ENCODE measurements at places on chromosomes 11 and 22.

- DNase-seq, result no peak
Measured at GRCh38 chr11:45739866-45740265, 65.1 kb upstream of the SLC35C1 start.

- DNase-seq, result peak; percentile 88
Measured at GRCh38 chr11:66363805-66364535, 7.6 kb downstream of the SLC29A2 start.

DNA sequence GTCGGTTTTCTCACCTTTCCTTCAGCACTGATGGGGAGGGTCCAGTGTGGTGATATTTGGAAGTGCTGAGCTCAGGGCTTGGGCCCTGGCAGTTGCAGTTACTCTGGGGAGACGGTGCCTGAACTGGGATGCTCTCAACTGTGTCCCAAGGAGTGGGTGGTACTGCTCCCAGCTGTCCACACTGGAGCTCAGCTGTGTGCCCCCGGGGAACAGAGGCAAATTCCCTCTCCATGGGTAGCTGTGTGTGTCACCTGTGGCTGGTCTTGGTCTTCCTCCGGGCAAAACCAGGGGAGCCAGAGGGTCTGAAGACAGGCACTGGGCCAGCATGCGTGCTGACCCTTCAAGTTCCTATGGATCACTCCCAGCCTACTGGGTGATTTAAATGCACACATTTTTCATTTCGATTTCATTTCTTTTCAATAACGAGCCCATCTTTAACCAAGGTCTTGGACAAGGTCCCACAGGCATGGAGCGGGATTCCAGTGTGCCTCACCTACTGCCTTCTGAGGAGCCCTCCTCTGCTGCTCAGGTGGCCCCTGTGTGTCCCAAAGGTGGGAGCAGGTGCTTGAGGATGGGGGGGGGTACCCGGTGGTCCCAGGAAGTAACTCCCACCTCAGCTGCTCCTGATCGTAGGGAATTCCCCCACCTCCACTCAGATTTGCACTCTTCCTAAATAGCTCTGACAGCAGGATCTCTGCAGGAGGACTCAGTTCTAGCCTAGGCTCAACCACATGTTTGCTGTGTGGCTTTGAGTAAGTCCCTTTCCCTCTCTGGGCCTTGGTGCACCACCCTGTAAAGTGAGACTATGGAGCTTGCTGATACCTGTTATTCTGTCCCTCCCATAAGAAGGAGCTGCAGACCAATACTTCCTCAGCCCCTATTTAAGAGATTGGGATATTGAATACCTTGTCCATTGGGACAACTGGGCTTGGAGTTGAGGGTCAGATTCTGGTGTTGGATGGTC lies 16.8 kb downstream of the PRDM11 start:
- DNase-seq, result no peak

- DNase-seq, result peak; percentile 1
Measured at GRCh38 chr11:16456366-16456765, 100.0 kb upstream of the SOX6 start.

- peak; percentile 15 for DNase-seq
Measured at GRCh38 chr11:97703851-97704250, 1314.0 kb downstream of the JRKL start.

GRCh38 chr11:92269021-92269420 lies 44.4 kb downstream of the FAT3 start:
- DNase-seq, result peak; percentile 96

DNA sequence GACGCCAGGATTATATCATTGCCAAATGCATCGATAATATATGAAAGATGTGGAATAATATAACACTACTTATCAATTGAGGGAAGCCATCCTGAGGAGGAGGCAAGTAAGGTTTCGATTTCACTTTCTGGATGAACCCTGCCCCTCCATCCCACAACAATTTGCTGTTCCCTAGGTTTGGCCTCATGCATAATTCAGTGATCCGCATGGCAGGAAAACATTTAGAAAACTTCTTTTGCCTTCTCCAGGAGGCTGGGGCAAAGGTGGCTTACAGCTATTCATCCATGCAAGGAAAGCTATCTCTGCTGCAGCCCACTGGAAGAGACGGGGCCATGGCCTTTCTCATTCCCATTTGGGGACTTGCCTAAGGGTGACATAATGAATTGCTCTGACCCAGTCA lies 489.4 kb upstream of the CADM1 start:
- DNase-seq, result no peak

- DNase-seq, result no peak
Measured at GRCh38 chr11:36352922-36353321, 56.8 kb downstream of the PRR5L start.

- no peak for DNase-seq
Measured at GRCh38 chr11:26025676-26026075, 306.3 kb upstream of the ANO3 start.

DNA sequence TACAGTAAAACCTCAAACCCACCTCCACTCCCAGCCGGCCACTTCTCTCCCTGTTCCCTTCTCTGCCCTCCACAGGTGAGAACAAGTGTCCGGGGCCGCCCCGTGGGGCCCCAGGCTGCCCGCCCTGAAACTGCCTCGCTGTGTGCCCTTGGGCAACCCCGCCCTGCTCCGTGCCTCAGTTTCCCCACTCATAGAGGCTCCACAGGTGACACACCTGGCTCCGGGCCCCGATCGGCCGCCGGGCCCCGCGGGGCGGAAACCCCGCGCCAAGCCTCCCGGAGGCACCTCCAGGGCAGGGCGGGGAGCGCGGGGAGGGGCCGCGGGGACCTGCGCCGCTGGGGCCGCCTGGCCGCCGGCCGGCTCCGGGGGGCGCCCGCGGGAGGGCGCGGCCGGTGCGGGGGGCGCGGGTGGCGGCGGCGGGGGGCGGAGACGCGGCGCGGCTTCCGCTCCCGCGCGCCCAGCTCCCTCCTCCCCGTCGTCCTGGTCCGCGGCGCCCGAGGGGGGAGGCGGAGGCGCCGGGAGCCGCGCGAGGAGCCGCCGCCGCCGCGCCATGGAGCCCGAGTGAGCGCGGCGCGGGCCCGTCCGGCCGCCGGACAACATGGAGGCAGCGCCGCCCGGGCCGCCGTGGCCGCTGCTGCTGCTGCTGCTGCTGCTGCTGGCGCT lies at the start of gene LRP5:
Gene LRP5, plus strand, starts transcription at position 475 of the 663 bp plus-strand sequence. Its CDS starts 124 bp downstream, at position 599.
- DNase-seq, result no peak

GRCh38 chr11:133711545-133711944 lies 133.8 kb downstream of the SPATA19 start:
- DNase-seq, result peak; percentile 39

DNA sequence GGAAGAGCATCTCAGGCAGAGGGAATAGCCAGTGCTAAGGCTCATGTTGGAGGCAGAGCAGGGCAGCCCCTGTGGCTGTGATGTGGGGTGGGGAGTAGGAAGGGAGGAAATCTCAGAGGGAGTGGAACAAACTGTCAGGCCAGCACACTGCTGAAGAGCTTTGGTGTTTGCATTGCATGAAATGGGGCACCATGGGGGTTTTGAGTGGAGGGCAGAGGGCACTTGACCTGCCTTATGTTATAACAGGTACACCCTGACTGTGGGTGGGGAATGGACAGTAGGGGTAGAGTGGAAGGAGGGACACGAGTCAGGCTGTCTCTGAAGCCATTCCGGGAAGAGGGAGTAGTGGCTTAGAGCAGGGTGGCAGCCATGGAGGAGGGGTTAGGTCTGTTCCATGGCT lies 24.0 kb downstream of the PRDM11 start:
- no peak for DNase-seq

GRCh38 chr11:73465023-73465675 lies 89.0 kb downstream of the RELT start:
- no peak for DNase-seq

DNA sequence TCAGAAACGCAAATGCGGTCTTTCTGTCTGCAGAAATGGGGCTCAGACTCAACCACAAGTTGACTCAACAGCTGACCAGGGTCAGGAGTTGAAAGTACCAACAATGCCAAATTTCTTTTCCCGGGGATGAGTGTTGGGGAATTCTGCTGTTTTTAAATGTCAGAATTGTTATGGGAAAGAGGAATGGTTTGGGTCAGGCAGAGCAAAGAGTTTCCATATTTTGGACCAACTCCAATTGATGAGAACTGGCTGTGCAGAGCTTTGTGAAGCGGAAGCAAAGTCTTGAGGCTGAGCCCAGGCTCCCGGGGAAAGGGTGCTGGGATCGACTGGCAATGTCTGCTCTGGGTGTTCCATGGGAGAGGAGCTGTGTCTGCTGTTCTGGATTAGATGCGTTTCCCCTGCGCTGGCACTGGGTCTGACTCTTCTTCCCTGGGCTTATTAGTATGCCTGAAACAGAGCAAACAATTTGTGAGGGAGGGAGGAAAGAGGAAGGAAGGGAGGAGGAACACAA lies 36.2 kb downstream of the TXN2 start:
- no peak for DNase-seq

- DNase-seq, result no peak
Measured at GRCh38 chr11:123406441-123407129, 23.5 kb upstream of the GRAMD1B start.

DNA sequence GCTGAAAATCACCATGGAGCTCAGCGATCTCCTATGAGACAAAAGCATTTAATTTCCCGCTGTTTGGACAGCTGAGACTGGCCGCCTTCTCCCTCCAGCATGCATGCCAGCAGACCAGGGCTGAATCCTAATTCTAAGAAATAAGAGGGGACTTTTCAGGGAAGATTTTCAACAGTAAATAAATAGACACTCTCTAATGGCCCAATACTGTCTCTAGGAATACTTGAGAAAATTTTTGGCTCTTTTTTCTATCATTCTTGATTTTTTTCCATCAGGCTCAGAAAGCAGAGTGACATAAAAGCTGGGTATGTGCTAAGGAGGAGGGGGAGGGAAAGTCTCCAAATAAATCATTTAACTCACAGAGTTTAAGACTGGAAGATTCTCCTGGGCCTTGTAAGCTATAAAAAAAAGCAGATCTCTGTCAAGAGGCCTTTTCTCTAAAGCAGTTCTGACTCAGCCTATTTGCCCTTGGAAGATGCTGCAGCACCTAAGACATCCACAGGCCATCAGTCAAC lies 17.6 kb upstream of the SPON1 start:
- DNase-seq, result no peak

DNA sequence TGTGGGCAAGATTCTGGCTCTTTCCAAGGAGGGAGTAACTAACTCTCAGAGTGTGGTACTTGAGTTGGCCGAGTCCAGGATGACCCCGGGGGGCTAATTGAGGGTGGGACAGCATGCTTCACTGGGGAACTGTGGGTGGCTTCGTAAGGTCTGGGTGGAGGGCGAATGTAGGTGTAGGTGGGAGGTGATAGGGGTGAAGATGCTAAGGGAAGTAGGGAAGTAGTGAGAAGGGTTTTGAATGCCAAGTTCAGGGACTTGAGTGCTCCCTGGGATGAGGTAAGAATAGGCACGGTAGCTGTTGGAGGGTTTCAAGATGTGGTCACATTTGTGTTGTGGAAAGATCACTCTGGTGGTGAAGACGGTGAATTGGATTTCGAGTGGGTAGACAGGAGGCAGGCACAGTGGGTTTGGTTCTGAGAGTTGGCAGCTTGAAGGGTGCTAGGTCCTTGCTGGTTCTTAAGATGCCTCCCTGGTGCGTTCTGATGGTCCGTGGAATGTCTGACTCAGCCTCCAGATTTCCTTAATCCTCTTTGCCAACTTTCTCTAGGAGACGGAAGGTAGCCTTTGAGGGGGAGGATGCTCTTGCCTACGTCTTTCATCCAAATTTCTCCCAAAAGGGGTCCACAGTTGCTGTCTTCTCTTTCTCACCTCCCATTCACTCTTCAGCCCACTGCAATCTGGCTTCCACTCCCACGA lies 2.5 kb upstream of the DNAL4 start:
- no peak for DNase-seq

DNA sequence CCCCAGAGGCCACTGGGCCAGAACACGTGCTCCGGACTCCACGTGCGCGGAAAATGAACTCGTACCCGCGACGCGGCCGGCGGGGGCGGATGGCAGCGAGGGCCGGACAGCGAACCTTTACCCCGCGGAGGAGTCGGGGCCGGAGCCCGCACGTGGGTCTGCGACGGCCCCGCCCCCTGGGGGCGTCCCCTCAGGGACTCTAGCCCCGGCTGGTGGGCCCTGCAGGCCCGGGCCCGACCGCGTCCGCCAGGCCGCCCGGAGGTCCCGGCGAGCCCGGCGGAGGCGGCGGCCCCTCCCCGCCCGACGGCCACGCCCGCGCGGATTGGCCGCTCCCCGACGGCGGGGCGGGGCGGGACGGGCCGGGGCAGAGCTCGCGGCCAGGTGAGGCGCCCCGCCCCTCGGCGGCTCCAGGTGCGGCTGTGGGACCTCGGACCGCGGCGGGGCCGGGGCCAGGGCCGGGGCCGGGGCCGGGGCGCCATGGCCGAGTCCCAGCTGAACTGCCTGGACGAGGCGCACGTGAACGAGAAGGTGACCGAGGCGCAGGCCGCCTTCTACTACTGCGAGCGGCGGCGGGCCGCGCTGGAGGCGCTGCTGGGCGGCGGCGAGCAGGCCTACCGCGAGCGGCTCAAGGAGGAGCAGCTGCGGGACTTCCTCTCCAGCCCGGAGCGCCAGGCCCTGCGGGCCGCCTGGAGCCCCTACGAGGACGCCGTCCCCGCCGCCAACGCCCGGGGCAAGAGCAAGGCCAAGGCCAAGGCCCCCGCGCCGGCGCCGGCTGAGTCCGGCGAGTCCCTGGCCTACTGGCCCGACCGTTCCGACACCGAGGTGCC lies at the start of gene FAM83F:
Gene FAM83F, plus strand, starts transcription at position 389 of the 827 bp plus-strand sequence. Its CDS starts 89 bp downstream, at position 478.
- peak; percentile 79 for DNase-seq

GRCh38 chr11:66194391-66194790 lies 74.0 kb upstream of the RAB1B start:
- no peak for DNase-seq

DNA sequence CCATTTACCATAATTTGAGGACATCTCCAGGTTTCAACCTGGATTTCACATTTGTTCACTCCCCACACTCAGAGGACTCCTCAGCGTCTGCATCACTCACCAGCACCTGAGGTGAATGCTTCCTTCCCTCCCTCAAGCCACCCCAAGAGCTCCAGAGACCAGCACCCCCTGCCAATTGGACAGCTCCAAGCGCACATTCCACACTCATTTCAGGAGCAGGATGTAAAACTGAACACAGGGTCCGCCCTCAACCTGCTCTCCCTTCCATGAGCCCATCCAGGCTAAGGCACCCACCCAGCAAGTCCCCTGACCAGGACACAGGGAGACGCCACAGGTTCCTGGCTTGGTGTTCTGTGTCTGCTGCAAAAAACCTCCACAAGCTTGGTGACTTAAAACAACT lies 3.9 kb downstream of the SCGB1D1 start:
- DNase-seq, result peak; percentile 44

DNA sequence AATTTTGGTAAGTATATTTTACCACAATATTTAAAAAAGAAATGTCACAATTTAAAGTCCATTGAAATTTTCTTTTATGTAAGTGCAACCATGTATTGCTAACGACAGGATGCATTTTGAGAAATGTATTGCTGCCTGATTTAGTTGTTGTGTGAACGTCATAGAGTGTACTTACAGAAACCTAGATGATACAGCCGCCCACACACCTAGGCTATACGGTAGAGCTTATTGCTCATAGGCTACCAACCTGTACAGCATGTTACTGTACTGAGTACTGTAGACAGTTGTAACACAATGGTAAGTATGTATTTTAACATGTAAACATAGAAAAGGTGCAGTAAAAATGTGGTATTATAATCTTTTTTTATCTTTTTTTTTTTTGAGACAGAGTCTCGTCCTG lies 48.1 kb downstream of the CBL start:
- no peak for DNase-seq
